ENCODE measurements at places on chromosomes 3 and 15.

- DNase-seq = no peak
Measured at GRCh38 chr15:74892313-74892712, 2.5 kb downstream of the MPI start.

DNA sequence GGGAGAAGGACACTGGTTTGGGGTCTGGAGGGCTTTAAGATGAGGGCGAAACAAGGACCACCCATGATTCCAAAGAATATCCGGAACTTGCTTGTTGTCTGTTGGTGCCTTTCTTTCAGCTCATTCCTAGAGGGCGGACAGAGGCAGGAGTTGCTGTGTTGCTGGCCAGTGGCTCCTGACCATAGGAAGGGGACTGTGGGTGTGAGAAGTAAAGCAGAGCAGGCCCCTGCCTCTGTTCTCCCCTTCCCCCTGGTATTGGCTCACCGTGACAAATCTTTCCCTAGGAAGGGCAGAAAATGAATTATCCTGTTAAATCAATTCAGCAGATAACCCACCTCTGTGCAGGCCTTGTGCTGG lies 89.1 kb downstream of the LIPC start:
- DNase-seq = no peak

DNA sequence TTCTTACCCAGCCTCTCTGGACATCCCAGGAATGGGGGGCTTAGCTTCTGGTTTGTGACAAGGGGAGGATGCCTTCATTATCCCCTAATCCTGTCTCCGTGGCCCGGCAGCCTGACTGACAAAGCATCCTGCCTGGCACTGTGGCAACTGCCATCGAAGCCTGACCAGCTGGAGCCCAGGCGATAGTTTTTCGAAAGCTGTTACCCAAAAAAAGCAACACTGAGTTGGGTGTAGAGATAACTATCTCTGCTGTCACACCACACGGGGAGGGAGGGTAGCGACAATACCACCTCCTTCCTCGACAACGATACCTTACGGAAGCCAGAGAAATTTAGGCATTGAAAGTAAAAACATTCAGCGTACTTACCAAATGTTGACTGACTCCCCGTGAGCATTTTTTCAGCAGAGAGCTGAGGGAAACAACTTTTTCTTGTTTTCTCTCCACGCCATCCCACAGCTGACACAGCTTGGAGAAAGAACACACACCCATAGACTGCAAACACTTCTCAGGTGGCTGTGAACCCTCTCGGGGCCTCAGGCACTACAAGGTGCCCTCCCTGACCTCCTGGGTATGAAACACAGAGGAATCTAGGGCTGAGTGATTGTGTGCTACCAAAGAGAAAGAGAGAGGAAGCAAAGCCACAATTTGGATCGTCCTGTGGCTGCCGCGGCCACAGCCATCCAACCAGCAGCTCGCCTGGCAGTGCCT lies 361.9 kb upstream of the ICE2 start:
- no peak for DNase-seq

DNA sequence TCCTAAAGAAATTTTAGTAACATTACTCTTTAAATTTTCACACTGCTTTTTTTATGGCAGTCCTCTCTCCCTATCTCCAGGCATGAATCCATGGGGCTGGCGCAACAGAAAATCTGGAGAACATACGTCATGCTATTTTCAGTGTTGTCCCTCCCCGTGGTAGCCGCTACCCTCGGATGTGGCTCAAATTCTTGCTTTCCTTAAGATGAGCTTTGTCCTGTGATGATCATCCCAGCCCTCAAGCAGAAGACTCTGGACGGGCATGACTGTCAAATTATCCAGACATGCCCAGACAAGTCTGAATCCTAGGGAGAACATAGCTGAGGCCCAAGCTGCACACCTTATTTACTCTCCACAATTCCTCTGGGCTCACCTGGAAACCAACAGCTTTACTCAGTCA lies 49.1 kb downstream of the FMN1 start:
- DNase-seq = no peak

- DNase-seq = no peak
Measured at GRCh38 chr3:54535619-54536018, 392.2 kb downstream of the LRTM1 start.

DNA sequence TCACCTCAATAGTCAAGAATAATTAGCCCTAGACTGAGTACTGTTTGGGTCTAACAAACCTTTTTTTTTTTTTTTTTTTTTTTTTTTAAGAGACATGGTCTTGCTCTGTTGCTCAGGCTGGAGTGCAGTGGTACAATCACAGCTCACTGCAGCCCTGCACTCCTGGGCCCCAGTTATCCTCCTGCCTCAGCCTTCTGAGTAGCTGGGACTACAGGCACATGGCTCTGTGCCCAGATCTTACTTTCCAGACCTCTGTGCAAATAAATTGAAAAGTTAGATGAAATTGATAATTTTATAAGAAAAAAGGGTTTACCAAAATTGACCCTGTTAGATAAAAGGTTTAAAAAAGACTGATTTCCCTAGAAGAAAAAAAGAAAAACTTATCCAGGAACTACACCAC lies 79.0 kb downstream of the NR2E3 start:
- DNase-seq = no peak

DNA sequence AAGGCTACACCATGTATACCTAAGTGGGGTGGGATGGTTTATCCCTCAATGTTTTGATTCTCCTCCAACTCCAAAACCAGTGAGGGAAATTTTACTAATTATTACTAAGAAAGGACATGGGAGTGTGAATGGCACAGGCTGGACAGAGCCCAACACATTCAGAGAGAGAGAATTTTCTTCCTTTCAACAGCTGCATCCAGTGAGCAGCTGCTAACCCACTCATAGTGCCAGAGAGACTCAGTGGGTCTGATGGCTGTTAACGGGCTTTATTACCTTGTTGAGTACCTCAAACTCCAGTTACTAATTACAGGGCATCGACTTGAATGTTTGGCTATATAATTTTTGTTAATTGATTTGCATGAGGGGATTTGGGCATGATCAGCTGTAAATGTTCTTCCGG lies 75.8 kb downstream of the RORA start:
- no peak for DNase-seq

GRCh38 chr15:45200799-45201556 lies 13.2 kb upstream of the SHF start:
- DNase-seq = no peak

GRCh38 chr3:181694805-181695660 lies 16.7 kb upstream of the SOX2 start:
- DNase-seq = no peak

GRCh38 chr3:175270866-175271265 lies 411.7 kb downstream of the NAALADL2 start:
- DNase-seq = no peak

DNA sequence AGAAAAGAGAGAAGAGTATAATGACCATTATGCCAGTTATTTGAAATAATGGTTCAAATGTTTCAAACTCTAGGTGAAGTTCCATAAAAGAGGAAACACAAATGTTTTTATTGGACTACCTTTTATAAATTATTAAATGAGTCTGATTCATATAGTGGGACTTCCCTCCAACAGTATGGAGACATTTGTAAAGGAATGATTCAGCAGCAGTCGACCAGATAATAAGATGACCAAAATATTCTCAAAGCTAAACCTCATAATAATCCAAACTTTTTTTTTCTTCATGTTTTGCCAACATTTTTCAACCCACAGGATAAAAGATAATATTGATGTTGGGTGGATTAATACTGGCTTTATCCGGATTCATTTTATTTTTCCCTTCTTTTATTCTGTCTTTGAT lies 18.8 kb downstream of the TIPARP start:
- no peak for DNase-seq

DNA sequence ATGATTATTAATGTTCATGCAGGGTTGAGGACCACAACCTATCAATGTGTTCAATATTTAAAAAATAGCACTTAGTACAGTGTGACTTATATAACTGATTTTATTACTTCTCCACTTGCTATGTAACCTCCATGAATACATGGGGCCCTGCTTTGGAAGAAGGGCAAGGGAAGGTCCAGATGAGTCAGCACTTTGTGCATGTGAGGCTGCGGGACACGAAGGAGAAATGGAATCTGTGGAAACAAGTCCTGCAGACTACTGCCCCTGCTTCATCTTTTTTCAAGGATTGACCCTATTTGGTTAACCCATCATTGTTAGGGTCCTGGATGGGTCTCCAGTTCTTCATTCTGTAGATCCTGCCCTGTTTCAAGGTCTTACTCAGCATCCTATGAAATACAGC lies 1.6 kb downstream of the NXPE3 start:
- no peak for DNase-seq

- DNase-seq = no peak
Measured at GRCh38 chr3:169754711-169755110, 10.1 kb downstream of the TERC start.

GRCh38 chr3:71395470-71395869 lies 188.1 kb downstream of the FOXP1 start:
- DNase-seq = no peak

DNA sequence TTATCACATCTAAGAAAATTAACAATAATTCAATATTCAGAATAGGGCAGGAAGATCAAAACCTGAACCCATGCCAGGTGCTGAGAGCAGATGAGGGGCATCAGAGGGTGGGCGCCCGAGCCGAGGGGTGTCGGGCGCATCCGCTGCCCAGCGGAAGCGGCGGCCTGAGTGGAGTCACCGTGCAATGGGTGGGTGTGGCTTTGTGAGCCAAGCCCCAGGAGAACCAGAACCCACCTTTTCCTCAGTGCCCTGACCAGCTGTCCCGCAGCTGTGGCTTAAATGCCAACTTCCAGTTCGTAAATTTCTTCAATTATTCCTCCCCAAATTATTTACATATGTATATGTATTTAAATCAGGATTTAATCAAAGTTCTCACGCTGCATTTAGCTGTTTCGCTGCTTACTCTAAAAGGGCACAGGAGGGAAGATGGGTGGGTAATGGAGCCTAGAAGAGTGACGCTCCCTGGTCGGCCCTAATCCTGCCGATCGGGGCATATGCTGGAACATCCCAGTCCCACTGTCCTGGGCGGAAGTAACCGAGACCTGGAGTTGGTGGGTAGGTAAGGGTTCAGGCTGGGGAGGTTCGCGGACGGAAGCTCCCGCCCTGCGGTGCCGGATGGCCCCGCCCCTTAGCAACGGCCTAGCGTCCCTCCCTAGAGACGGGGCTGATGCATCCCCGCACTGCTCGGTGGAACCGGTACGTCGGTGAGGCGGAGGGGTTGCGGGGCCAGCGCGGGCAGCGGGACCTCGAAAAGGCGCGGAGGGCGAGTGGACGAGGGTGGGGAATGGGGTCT lies 1.3 kb downstream of the DNAH1 start:
- peak; percentile 61 for DNase-seq

DNA sequence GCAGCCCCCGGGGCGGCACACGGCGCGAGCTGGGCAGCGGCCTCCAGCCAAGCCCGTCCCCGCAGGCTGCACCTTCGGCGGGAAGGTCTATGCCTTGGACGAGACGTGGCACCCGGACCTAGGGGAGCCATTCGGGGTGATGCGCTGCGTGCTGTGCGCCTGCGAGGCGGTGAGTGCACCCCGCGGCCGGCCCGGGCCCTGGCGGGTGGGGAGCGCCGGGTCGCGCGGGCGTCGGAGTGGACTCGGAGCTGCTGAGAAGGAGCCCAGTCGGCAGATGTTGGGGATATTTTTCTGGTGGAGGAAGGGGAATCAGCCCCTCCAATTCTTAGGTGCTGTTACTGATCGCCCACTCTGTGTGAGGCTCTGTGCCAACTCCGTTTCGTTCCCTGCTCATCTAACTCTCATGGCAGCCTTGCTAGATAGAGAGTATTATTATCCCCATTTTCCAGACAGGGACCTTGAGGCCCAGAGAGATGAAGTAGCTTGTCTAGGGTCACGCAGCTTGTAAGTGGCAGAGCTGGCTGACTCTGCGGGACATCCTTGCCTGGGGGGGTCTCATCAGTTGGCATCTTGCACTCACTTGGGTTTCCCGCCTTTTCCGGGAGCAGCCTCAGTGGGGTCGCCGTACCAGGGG lies 890 bp downstream of the CHRD start:
- DNase-seq = no peak

- DNase-seq = no peak
Measured at GRCh38 chr3:117631781-117632180, 922.2 kb downstream of the TUSC7 start.

DNA sequence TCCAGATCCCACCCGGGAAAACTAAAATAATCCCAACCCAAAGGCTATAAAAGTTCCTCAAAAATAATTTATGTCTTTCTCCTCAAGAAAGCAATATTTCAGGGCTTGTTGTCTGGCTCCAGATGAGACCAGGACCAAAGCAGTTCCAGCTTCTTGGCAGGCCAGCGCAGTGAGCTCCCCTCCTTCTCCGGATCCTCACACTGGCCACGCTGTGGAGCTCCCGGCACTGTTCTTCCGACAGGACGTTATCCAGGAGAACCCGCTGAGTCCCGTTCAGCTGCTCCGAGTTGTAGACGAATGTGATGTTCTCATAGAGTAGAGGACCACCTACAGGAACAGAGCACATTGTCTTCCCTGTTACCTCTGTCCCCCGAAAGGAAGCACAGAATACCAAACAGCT lies 146.3 kb downstream of the P3H2 start:
- DNase-seq = no peak

DNA sequence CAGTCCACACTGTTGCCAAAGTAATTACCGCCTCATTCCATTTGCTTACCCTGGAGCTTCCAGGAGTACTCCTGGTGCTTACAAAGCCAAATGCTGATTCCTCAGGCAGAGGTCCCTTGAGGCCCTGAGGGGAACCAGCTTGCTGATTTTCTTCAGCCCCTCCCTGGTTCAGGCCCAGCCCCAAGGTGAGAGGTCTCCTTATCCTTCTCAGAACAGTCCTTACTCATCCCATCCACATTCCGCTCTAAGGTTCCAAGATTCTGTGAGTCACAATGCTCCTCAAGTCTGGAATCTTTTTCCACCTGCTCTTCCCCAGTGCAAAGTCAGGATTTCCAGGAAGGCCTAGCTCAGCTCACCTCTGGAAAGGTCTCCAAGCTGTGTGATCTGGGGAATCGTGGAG lies 1.8 kb upstream of the ATP10A start:
- DNase-seq = no peak

- DNase-seq = no peak
Measured at GRCh38 chr3:185519021-185519420, 20.2 kb upstream of the TMEM41A start.

GRCh38 chr15:51332206-51333147 lies 5.9 kb downstream of the CYP19A1 start:
- no peak for DNase-seq

- no peak for DNase-seq
Measured at GRCh38 chr3:25043177-25043576, 384.9 kb upstream of the RARB start.

DNA sequence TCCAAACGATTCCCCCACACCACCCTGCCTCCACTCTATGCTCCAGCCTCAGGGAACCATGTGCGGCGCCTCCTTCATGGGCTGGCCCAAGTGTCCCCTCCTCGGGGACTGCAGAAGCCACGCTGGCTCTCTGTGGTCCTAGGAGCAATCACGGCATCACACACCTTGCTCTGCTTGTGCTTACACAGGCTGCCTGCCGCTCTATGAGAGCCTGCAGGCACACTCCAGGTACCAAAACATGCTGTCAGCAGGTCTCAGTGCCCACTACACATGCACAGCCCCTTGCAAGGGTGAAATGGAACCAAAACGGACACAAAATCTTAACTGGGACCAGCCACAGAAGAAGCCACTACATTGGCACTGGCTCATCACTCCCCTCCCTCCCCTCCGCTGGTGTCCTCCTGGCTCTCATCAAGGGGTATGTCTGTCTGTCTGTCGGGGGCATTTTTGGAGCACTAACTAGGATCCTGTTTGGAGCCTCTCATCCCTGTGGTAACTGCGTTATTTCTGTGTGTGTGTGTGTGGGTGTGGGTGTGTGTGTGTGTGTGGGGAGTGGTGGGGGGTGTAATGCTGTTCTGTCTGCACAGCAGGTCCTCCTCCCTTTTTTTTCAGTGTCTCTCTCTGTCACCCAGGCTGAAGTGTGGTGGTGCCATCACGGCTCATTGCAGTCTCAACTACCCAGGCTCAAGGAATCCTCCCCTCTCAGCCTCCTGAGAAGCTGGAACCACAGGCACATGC lies 60.6 kb downstream of the DHX30 start:
- no peak for DNase-seq
